ENCODE measurements at places on chromosomes 3 and 15.

DNA sequence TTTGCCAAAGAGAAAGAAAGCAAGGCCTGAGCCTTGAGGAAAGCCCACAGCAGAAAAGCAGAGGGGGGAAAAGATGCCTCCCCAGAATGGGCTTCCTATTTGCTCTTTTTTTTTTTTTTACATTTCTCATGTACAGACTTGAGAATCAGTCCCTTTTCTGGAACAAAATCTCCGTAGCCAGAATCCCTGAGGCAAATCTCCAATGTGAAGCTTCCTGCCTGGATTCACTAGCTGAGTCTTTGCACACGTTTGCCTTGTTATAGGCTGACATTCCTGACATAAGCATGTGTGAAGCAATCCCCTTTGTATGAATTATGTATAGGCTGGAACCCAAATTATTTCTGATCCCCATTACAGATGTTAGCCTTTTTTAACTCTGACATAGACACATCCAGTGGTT lies 52.2 kb upstream of the ACTL6A start:
- no peak for DNase-seq

DNA sequence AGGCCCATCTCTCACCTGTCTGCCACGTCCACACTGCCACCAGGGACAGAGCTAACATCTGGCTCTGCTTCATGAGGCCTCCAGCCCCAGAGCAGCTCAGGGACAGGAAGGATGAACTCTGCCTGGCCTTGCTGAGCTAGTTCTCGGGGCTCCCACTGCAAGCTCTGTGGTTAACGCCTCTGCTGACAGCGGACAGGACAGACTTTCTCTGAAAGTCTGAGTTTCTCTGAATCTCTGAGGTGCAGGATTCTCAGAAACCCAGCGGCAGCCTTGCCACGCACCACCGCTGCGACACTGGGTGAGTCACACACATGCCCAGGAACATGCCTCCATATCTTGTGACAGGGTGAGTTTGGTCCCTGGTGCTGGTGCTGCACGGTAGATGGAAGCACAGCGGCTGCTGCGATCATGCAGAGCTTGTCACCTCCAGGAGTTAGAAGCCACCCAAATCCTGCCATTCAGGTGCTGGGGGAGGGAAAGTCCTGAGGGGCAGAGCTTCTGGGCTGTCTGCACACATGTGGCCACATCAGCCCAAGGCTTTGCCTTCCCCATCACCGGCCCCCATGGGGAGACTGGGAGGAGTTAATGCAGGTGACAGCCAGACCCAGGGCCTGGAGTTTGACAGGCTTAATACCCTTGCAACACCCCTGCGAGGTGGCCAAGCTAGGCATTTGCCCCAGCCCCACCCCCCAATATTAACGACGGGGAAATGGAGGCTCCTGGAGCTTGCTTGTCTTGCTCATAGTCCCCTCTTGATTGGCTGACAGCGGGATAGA lies 267.0 kb downstream of the PLCL2 start:
- peak; percentile 57 for DNase-seq

DNA sequence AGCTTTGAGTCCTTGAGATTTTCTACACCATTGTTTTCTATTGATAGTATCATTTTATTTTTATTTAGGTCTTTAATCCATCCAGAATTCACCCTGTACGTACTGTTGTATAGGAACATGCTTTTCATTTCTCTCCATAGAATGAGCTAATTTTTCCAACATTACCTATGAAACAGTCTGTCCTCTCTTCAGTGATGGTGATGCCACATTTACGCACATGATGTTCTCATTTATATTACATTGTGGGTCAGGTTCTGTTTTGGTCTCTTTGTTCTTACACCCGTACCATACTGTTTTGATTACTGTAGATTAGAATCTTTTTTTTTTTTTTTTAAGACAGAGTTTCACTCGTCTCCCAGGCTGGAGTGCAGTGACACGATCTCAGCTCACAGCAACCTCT lies 17.7 kb upstream of the VWA5B2 start:
- DNase-seq, result no peak

- DNase-seq, result no peak
Measured at GRCh38 chr15:28123408-28124023, 24.4 kb upstream of the OCA2 start.

GRCh38 chr15:90918835-90919234 lies 13.5 kb downstream of the HDDC3 start:
- DNase-seq, result no peak

DNA sequence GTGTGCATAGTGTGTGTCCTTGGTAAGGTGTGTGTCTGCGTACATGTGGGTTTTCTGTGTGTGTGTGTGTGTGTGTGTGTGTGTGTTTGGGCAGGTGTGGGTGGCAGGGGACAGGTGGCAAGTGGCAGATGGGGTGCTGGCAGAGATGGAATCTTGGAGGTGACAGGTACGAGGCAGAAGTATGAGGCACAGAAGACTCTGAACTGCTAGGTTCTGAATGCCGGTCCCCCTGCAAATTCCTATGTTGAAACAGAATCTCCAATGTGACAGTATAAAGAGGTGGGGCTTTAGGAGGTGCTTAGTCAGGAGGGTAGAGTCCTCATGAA lies 29.8 kb downstream of the SRPRB start:
- DNase-seq, result no peak

DNA sequence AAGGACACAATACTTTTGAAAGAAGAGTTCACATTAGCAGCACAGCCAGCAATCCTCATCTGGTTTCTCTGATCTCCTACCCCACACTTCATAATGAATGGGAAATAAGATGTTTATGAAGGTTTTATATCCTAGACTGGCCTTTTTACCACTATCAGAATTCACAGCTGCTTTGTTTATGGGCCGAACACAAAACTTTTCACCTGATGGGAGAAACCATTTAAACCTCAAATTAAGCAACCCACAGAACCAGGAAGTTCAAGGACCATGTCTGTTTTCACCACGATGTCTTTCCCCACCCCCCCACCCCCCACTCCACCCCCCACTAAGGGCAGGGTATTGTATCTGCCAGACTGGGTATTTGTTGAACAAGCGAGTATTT lies 11.3 kb upstream of the SETD5 start:
- no peak for DNase-seq

DNA sequence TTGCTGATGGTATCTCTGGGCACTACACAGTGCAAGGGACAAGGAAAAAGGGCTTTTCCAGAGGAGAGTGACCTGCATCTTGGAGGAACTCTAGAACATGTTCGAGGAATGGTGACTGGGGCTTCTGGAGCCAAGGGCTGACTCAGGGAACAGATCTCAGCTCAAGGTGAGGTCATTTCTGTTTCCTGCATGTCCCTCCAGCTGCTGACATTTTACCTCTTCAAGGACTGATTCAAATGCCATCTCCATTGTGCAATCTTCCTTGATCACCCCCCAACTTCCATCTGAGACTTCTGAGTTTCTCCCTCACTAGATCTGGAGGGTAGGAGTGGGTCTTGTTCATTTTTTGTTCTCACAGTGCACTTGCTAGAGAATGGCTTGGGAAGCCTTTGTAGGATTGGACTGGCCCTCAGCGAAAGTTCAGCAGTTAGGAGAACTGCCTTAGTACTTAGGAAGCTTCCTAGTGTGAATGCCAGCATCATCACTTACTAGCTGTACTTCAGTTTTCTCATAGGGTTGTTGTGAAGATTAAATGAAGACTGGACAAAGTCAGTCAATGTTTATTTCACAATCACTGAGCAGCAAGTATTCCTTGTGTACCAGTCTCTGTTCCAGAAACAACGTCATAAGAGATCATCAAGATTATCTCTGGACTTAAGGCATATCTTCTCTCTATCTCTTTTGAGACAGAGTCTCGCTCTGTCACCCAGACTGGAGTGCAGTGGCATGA lies 2.6 kb upstream of the IDH3A start:
- no peak for DNase-seq

GRCh38 chr3:107455621-107456020 lies 67.1 kb upstream of the BBX start:
- no peak for DNase-seq

DNA sequence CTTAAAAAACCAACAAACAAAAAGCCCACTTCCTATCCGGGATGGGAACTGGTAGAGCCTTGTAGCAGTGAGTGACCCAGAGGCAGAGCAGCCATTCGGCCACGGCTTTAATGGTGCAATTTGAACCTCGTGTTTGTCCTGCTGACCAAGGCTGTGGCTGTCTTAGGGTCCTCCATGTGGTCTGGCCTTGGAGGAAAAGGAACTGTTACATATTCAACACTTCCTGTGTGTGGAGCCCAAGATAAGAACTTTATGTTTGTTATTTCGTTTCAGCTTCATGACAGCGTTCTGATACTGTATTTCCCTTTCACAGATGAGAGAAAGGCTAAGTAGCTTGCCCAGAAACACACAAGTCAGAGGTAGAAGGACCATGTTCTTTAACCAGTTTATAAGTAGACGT lies 269.8 kb downstream of the SV2B start:
- DNase-seq, result no peak

DNA sequence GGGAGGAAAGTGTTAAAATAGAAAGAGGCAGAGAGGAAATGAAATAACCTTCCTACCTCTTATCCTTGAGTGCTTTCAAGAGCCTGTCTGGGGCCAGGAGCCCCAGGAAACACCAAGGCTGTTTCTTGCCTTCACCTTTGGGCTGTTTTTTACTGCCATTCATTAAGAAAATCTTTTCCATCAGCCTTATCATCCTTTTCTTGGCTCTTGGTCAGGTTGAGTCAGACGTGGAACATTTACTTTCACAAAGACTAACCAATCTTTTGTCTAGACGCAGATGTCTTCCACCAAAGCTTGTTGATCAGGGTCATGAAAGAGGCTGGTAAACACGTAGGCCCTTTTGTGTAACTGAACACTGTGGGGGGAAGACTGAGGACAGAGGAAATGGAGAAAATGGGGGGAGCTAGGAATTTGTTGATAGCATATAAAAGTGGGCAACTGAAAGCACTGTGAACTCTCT lies 151.0 kb upstream of the THBS1 start:
- DNase-seq, result no peak

GRCh38 chr3:99700631-99701268 lies 62.4 kb downstream of the COL8A1 start:
- DNase-seq, result no peak

DNA sequence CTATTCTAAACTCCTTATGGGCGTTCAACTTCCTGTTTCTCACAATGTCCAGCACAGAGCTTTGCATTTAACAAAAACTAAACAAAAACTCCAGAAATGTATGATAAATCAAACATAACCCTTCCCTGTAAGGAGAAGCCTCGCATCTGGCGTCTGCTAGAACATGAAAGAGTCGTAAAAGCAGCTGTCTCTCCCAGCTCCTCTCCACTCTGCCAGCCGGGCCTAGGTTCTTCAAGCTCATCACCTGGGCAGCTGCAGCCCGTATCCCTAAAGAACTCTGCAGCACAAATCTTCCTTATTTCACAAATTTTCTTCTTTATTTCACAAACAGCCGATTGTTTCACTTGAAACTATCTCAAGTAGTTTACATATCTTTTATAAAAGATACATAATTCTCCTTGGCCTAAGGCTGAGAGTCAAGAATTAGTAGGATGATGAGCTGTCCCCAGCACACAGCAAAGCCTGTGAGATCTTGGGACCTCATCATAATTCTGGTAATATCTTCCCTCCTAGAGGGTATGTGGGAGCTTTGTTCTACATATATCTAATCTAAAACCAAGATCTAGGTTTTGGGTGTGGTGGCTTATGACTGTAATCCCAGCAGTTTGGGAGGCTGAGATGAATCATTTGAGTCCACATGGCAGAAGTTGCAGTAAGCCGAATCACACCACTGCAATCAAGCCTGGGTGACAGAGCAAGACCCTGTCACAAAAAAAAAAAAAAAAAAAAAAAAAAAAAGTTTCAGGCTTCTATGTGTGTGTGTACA lies 35.3 kb downstream of the ANXA2 start:
- no peak for DNase-seq

DNA sequence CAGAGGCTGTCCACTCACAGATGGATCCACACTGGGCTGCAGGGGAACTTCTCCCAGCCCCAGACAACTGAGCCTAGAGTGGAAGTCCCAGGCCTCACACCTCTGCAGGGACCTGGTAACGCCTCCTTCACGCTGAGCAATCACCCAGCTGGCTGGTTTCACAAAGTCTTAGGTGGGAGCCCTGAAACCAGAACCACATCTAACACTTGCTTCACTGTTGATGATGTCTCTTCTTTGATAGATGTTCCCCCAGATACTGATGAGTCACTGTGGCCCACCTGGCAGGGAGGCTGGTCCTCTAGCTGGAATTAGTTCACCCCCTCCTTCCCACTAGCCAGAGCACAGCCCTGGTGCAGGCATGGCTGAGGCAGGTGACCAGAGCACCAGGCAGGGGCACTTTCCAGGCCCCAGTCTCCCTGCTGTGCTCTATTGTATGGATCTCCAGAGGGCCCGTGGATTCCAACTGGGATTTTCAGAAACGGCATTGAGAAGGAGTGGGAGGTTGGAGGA lies 33.5 kb downstream of the MYL3 start:
- DNase-seq, result peak; percentile 30

- DNase-seq, result no peak
Measured at GRCh38 chr3:54888873-54889272, 39.0 kb downstream of the LRTM1 start.

- DNase-seq, result no peak
Measured at GRCh38 chr15:82146990-82147461, 101.2 kb upstream of the MEX3B start.

DNA sequence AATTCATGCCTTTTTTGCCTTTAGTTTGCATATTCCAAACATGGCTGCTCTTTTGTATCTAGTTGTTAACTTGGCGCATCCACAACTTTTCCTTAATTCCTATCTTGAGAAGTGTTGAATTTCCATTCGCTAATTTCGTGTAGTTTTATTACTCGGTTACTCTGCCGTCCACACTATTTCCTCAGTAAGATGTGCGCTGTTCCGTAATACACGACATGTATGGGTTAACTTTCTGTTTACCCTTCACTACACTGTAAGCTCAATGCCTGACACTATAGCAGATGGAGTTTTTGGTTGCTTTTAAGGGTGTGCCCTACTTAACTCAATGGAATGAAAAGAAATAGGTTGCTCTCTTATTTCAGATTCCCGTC lies 724 bp downstream of the RPSA start:
- DNase-seq, result no peak

GRCh38 chr3:189424922-189425321 lies 206.3 kb upstream of the TP63 start:
- DNase-seq, result no peak

DNA sequence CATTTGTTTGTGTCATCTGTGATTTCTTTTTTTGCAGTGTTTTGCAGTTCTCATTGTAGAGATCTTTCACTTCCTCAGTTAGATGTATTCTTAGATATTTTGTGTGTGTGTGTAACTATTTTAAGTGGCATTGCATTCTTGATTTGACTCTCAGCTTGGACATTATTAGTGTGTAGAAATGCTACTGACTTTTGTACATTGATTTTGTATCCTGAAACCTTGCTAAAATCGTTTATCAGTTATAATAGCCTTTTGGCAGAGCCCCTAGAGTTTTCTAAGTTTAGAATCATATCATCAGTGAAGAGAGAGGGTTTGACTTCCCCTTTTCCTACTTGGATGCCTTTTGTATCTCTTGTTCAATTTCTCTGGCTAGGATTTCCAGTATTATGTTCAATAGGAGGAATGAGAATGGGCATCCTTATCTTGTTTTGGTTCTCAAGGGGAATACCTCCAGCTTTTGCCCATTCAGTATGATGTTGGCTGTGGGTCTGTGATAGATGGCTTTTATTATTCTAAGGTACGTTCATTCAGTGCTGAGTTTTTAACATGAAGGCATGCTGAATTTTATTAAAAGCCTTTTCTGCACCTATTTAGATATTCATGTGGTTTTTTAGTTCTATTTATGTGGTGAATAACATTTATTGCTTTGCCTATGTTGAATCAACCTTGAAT lies 211.7 kb downstream of the MBNL1 start:
- DNase-seq, result no peak
